OCI-M1 (cell line): ENCODE measurements at places on chromosomes 3 and 15.
A peak's percentile ranks its signal among the peaks of the same experiment; 100 is the strongest.

DNA sequence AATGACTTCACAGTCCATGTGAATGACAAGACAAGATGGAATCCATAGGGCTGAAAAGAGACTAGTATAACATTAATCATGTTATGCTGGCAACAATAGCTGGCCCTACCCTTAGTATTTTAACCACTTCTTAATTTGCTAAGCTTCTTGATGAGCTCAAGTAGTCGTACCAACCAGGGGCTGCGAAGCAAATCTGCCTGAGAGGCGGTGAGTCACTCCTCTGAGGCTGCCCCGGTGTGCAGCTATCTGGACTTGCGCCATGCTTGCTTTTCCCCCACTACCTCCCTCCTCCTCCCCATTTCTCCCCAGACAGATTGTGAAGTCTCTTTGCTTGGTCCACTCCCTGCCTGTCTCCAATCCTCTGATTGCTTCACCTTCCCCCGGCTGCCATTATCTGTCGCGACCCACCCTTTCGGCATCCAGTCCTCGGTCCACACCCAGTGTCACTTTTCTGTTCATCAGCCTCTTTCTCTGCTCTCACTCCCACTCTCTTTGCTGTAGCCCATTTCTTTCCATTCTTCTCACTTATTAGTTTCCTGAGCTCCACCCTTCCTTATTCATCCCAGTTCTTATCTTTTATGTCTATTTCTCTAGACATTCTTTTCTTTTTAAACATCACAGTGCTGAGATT lies 42.7 kb downstream of the DUT start:
- no peak for DNase-seq

- peak; percentile 81 for DNase-seq
These were observed 503 bp downstream of the HLTF start for GRCh38 chr3:149085828-149086231.

GRCh38 chr3:64932016-64932518 lies 244.3 kb upstream of the ADAMTS9 start:
- DNase-seq, result no peak

DNA sequence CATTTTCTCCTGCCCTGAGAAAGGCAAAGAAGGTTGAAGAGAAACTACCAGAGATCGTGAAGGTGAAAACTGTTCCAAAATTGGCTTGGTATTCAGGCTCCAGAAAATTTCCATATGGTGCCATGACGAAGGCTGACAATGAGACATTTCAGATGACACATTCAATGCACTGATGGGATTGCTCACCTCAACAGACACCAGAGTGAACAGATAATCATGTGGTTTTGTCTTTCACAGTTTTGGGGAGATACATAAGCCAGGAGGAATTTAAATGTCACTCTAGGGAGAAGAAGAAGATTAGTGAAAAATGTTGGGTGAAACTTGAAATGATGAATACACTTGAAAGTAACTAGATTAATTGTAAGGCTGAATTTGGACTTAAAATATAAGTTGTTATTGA lies 339.7 kb upstream of the EPHA3 start:
- DNase-seq, result no peak

GRCh38 chr3:14434498-14435151 lies 32.2 kb downstream of the SLC6A6 start:
- DNase-seq, result no peak

GRCh38 chr3:46565607-46566039 lies 479 bp downstream of the LRRC2 start:
- no peak for DNase-seq
